ENCODE measurements at places on chromosomes 7 and 10. TPM values are rescaled to one million over a fixed set of nuclear protein-coding genes. Genes with fewer than 3 reads are reported as not detected.

GRCh38 chr10:58796242-58796641 is 283.6 kb downstream of the BICC1 start:
- H3K4me3 ChIP-seq: no peak overlapping the region
- DNase-seq: no peak
- H3K27ac ChIP-seq: no peak overlapping the region

- no peak overlapping the region for H3K4me3 ChIP-seq
- DNase-seq: no peak
- no peaks in the 10 kb centered on the region for H3K27me3 ChIP-seq
Observed at GRCh38 chr10:43599333-43599732, 6.9 kb upstream of the ZNF485 start.

Gene FOXI2
- total RNA-seq: not detected

Gene STEAP2
- not detected for total RNA-seq

Measured in activated CD8-positive, alpha-beta T cell treated with anti-CD3 and anti-CD28 coated beads for 36 hours (primary cell).